ENCODE measurements at places on chromosomes 7 and 10.

DNA sequence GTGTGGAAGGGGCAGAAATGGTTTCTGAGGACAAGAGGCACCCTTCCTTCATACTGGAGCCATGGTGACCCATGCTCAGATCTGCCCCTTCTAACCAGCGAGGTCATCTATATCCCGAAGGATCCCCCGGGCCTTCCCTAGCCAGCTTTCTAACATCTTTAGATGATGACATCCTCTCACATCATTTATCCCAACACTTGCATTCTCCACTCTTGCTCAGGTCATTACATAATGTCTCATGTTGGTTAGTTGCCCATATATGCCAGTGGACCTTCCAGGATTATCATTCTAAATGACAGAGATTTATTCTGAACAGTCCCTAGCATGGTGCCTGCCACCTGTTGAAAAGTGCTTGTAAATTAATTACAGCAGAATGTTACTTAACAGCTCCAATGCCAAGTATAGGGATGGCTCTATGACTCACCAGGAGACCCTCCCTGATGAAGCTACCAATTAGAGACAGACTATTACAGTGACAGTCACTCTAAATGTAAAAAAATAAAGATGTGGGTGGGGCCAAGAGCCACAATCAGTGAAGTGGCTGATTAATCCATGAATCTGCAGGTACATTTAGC is 22.6 kb upstream of the ABLIM1 start:
- no peak for DNase-seq

DNA sequence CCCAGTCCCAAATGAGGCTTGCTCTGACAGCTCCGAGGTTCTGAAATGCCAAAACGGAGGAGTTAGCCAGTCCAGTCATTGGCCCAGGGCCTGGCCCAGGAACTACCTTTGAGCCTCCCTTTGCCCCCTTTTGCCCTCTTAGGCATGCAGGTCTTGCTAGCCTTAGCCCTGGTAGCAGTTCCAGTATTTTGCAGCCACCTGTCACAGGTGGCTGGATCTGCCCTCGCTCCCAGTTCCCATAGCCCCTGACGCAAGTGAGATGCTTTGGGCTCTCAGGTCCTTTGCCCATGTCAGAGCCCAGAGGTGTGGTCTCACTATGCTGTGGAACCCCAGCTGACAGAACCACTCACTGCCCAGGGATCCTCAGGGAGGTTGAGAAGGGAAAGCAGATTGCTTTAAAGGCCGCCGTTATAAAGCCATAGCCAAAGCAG is 42.0 kb downstream of the GPRIN2 start:
- DNase-seq, result no peak

DNA sequence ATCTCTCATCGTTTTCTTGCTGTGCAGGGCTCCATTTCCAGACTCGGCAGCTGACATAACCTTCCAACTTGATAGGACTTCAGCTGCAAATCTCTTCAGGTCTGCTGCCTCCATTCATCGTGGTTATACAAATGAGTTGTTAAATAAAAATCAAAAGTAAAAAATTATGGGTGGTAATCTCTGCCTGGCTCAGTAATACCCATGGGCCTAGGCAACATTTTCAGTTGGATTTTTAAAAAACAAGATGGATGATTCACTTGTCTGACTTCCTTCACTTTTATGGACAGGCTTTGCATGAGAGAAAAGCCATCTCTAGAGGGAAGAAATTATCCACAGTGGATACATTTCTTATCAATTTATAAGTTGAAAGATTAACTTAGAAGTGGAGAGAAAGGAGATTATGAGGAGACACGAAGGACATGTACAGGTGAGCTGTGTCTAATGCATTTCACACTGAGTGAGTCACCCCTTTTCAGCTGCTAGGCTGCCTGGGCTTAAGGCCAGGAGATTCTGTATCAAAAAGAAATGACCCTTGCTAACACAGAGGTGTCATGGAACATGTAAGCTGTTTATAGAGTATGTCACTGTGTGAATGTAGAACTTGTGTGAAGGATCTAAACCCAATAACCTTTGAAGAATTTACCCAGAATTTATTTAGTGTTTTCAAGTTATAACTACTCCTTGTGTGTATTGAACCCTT is 495.1 kb downstream of the AUTS2 start:
- no peak for DNase-seq

GRCh38 chr10:111203615-111204014 is 126.8 kb downstream of the ADRA2A start:
- DNase-seq, result no peak

- DNase-seq, result no peak
These were observed 76.8 kb downstream of the ADK start for GRCh38 chr10:74227697-74228424.

- no peak for DNase-seq
These were observed 185.4 kb upstream of the FOXP2 start for GRCh38 chr7:114229246-114229645.

GRCh38 chr7:7772397-7772821 is 54.0 kb upstream of the RPA3 start:
- no peak for DNase-seq

DNA sequence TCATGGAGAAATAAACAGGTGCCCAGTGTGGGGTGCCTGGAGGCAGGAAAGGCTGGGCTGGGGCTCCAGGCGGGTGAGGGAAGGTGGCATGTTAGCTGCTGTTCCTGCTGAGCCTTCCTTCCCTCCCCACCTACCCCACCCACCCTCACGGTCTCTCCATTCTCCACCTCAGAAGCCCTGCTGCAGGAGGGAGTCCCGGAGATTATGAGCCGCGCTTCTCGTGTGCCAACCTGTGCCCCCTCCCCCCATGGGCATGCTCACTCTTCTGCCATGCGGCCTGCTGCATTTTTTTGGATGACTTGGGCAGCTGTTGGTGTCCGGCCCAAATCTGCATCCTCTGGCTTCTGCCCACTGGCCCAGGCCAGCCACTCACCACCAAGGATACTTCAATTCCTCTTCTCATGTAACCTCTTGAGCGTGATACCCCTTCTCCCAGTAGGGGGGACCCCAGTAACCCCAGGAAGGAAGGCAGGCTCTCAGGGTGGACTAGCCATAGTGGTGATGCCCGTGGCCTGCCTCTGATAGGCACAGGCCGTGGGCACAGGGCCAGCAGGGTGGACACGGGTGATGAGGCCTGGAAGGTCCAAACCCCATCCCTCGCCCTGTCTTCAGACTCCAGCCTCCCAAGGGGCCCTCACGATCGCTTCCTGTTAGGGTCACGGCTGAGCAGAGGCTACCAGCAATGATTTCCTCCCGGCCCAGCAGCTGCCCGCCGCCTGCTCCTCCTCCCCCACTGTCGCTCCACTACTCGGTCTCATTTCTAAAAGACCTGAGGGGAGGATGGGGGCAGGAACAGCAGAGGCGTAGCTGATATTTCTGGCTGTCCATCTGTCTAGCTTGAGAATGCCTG is 27.8 kb downstream of the UNC5B start:
- no peak for DNase-seq

- no peak for DNase-seq
These were observed 183.7 kb upstream of the FEZF1 start for GRCh38 chr7:122488241-122488640.
